CD4-positive, alpha-beta T cell treated with Interleukin-15 for 1 hour (primary cell): ENCODE measurements at places on chromosomes 11 and 22.

DNA sequence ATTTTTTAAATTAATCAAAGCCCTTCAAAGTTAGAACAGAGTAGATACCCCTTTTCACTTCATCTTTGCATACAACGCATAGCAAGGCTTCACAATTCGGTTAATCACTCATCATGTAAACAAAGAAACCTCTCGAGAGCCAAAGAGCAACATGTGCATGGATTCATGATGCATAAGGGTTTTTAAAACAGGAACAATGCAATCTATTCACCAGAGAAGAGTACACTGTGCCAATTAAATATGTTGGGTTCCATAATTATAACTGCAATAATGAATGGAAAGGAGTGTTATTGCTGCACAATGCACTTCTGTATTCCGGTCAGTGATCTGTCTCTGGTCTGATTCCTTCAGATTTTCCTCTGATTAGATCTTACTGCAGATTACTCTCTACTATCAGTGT lies 45.3 kb downstream of the CADM1 start:
- no peak for DNase-seq

DNA sequence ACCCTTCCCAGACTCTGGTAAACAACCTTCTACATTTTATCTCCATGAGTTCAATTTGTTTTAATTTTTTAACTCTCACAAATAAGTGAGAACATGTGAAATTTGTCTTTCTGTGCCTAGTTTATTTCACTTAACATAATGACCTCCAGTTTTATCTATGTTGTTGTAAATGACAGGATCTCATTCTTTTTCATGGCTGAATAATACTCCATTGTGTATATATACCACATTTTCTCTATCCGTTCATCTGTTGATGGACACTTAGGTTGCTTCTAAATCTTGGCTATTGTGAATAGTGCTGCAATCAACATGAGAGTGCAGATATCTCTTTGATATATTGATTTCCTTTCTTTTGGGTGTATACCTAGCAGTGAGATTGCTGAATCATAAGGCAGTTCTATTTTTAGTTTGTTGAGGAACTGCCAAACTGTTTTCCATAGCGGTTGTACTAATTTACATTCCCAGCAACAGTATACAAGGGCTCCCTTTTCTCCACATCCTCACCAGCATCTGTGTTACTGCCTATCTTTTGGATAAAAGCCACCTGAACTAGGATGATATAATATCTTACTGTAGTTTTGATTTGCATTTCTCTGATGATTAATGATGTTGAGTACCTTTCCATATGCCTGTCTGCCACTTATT lies 93.9 kb downstream of the ATG16L2 start:
- no peak for DNase-seq

DNA sequence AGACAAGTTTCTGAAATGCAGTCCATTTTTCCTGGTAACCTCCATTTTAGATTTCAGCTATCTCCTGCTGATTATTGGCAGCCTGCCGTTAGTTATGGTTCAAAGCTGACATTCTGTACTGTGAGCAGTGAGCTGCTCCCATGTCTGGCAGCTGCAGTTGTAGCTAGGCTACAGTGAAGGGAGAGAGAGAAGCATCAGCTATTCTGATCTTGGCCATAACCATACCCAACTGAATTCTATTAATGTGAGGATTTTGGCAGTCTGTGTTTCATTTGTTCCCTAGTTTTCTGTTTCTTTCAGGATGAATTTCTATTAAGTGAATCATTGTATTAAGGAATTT lies 33.4 kb downstream of the SIK2 start:
- DNase-seq: no peak

- DNase-seq: no peak
Observed at GRCh38 chr11:64538501-64538951, 52.5 kb upstream of the SLC22A12 start.

DNA sequence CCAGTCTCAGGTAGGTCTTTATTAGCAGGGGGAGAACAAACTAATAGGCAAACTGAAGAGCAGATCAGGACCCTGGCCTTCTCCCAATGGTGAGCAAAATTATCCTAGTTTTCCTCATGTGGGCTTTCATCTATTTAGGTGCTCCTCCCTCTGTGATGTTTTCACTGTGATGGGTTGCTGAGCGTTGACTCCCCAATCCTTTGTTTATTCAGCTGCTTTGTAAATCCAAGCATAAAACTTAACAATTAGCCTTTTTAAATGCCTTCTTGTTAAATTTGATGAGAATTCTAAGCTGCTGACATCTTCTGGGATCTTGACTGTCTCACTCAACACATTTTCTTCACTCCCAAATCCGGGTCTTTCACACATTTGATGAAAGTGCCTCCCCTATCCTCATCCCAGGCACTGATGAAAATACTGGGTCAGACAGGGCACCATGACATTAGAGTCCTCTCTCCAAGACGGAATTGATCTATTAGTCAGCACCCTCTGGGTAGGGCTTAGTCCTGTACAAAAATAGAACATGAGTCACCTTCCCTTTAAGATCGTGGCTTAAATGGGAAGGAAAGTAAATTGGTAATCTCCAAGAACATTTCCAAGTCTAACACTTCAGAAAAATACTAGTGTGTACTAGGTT lies 199.3 kb upstream of the ISX start:
- DNase-seq: no peak

DNA sequence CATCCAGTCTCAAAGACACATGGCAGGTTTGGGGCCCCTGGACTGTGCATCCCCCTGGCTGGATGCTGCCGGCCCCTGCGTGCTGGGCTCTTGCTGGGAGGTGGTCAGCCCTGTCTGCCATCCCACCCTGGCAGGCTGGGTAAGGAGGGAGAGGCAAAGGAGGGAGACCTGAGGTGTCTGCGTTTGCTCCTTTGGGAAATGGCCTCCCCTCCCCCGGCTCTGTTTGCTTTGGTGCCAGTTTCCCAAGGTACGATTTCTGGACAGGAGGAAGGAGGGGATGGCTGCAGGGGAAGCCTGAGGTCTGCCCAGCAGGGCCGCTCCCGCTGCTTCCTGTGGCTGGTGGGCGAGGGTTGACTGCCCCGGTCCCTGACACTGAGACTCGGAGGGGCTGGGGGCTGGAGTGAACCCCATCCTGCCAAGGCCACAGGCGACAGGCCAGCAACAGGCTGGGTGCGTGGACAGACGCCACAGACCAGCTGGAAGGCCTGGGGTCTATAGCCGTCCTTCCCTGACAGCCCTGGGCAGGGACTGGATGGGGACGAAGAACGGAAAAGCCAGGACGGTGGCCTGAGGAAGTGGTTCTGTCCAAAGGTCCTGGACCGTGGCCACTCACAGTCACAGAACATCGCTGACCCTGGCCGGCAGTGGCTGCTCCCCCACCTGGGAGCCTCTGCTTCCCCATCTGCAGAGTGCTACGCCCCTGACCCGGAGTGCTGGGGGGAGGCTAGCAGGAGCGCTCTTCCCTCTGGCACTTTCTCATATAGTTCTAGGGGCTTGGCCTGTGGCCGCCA lies 38.0 kb downstream of the OSBPL5 start:
- DNase-seq: peak; percentile 10

- DNase-seq: no peak
Observed at GRCh38 chr11:113685654-113686359, 20.3 kb downstream of the TMPRSS5 start.

DNA sequence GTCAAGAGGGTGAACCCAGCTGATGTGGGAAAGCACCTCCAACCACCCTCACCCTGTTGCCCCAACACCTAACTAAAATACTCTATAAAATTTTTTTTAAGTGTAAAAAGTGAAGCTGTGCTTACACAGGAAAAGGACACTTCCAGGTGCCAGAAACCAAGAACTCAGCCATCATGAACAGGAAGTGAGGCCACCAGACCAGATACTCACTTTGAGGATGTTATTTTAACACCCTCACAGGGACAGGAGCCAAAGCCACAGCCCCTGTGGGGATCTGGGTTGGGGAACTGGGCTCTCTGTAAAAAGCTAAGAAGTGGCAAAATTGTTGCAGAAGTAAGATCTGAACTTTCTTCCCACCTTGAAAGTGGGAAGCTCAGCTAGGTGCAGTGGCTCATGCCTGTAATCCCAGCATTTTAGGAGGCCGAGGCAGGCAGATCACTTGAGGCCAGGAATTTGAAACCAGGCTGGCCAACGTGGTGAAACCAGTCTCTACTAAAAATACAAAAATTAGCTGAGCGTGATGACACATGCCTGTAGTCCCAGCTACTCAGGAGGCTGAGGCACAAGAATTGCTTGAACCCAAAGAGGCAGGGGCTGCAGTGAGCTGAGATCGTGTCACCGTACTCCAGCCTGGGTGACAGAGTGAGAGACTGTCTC lies 3.8 kb downstream of the RSPH14 start:
- peak; percentile 80 for DNase-seq

GRCh38 chr11:68413591-68413999 lies 47.0 kb upstream of the PPP6R3 start:
- no peak for DNase-seq

GRCh38 chr11:69387409-69387885 lies 93.5 kb downstream of the MYEOV start:
- DNase-seq: no peak

GRCh38 chr22:26798462-26799065 lies 141.2 kb downstream of the MIAT start:
- DNase-seq: no peak

GRCh38 chr11:75816561-75817239 lies 1.7 kb downstream of the UVRAG start:
- no peak for DNase-seq

DNA sequence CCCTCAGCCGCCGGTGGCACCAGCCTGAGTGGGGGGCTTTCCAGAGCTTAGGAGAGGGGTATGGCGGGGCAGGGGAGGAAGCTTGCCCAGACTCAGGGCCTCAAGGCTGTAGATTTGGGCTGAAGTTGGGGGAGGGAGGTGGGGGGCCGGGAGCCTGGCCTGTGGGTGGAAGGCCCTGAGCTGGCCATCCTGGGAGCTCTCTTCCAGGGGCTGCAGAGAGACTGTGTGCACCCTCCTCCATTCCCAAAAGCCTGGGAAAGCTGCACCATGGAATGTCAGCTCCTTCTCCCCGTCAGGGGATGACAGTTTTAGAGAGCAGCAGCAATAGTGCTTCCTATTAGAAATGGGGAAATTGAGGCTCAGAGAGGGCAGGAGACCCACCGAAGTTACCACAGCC lies 1.0 kb downstream of the SYT12 start:
- DNase-seq: no peak

GRCh38 chr11:82996966-82997606 lies 74.6 kb downstream of the RAB30 start:
- no peak for DNase-seq

DNA sequence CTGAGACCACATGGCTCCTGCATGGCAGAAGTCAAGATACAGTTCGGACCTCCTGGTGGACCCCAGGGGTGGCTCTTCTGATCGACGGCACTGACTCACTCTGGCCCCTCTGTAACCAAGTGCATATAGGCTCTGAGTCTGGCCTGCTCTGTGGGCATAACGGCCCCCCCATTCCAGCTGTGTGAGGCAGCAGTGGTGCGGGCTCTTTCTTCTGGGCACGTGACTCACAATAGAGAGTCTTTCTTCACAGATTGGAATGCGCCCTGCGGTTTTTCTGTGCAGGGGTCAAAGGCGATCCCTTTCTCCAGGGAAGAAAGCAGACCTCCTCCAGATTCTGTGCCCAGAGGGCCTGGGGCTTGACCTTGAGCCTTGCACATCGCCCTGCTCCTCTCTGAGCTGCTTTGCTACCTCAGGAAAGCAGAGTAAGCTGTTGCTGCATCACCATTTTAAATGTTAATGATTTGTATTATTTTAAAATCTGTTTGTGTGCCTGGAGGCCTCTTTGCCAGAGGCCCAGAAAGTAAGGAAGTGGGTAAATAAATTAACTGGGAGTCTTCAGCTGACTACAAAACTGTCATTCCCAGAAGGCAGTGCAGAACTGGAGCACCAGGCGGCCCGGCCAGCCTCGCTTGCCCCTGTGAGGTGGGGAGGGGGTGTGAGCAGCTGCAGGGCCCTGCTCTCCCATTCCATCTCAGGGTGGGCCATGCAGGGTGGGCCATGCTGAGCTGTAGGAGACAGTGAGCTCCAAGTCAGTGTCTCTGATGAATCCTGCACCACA lies 199.0 kb downstream of the GRIK4 start:
- no peak for DNase-seq

GRCh38 chr11:89545691-89546090 lies 54.5 kb upstream of the NOX4 start:
- no peak for DNase-seq

DNA sequence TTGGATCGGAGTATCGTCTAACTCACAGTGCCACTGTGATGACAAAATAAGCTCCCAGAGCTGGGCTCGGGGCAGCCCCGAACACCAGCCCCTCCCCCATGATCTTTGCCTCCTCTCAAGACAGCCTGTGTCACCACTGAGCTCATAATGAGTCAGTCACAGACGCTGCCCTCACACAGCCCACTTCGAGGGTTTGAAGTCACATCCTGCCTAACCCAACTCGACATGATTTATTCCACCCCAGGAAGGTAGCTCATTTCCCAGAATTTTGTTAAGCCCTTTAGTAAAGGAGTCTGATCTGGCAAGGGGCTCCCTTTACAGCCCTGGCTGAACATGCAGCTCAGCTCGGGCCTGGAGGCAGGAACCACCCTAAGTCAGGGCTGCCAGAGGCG lies 22.8 kb downstream of the MYH9 start:
- peak; percentile 94 for DNase-seq

DNA sequence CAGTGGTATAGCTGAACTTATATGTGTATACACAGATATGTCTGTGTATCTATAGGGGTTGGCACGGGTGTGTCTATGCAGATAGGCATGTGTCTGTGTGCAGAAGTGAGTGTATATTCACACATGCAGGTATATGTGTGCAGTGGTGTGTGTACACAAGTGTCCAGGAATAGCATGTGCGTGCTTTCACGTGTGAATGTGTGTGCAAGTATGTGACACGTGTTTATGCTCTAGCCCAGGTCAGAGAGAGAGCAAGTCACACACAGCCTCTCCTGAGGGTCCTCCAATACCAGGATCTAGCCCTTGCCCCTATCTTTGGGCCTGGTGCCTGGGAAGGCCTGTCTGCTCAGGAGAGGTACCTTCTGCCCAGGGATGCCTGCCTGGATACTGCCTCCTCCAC lies 26.3 kb downstream of the PDE2A start:
- no peak for DNase-seq

DNA sequence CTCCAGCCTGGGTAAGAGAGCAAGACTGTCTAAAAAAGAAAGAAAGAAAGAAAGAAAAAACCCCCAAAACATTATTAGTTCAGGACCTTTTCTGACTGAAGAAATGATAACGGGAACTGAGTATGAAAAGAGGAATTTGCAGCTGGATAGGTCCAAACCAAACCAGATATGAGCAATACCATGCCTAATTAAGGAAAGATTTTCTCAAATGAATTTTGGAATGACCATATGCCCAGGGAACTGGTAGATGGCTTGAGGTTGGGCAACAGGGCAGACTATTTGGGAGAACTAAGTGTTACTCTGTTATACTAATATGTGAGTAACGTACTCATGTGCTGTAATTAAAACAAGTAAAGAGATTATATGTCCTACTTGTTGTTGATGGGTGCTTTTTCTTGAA lies 186.1 kb downstream of the TMEM135 start:
- no peak for DNase-seq

GRCh38 chr11:122317305-122317704 lies 201.3 kb upstream of the BLID start:
- no peak for DNase-seq
